ENCODE measurements at places on chromosomes 7 and 10.

GRCh38 chr7:70484255-70484654 is 647.7 kb upstream of the GALNT17 start:
- no peak for DNase-seq

GRCh38 chr10:127458829-127459228 is 90.3 kb upstream of the NPS start:
- DNase-seq = no peak

DNA sequence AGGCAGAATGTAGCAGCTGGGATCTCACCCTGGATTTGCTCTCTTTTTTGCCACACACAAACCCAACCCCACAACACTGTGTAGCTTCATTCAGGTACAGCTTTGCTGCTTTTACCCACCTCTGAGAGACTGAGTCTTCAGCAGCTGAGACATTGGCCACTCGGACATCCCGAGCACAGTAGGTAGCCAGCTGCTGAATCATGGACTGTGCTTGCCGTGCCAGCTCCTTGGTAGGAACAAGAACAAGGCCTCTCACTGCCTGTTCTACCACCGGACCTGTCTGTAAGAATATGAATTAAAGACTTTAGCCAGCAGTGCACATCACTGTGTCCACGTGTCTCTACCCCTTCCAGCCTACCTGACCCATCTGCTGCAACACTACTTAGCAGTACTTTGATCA is 937 bp downstream of the DDX56 start:
- no peak for DNase-seq

DNA sequence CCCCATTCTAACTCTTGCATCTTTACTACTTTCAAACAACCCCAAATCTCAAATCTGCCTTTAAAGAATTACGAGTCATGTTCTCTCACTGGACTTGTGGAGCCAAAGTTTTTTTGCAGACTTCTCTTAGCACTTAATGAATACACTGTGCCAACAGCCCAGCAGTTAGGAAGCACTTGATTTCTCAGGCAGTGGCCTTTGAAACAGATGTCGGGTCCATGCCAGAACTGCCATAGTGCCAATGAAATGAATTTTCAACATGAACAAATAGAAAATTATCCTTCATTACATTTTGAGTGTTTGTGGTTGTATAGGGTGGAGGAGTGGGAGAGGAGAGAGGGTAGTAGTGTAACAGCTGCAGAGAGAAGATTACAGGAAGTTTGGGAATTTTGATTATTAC is 5.9 kb downstream of the BORCS7 start:
- DNase-seq = no peak

- DNase-seq = no peak
Measured at GRCh38 chr7:116150588-116150987, 59.8 kb upstream of the TES start.

GRCh38 chr7:114973147-114973546 is 51.3 kb downstream of the MDFIC start:
- DNase-seq = no peak

- no peak for DNase-seq
Measured at GRCh38 chr10:57624066-57624465, 643.6 kb downstream of the IPMK start.

DNA sequence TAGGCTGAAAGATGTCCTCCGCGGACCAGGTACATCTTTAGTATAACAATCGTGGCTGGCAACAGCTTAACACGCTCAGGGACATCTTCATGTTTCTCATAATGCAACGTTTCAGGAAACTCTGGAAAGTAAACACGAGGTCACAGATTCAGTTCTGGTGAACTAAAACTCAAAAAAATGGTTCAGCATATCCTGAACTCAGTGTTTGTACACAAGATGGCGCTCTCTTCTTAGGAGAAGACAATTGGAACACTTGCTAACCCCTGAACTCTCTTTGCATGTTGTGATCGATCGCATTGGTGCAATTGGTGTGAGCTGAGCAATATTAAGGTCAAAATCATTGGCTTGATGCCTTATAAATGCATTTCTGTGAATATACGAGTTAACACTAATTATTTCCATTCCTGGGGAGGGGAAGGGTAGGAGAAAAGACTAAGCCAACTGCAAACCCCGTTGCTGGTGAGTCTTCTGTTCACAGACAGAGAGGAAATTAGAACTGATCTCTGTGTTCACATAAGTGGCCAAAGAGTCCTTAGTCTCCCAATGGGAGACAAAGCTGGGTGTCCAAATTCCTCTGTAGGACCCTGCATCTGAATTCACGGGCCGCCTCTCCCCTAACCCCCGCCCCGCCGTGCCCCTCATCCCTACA is 52.6 kb upstream of the FAM180A start:
- peak; percentile 78 for DNase-seq

- DNase-seq = no peak
Measured at GRCh38 chr10:63005246-63005645, 127.9 kb upstream of the NRBF2 start.

GRCh38 chr10:77411805-77412204 is 225.8 kb downstream of the KCNMA1 start:
- DNase-seq = no peak

GRCh38 chr10:18473424-18474117 is 177.8 kb downstream of the NSUN6 start:
- DNase-seq = no peak

GRCh38 chr10:93245779-93246178 is 172.1 kb downstream of the CYP26A1 start:
- DNase-seq = no peak

DNA sequence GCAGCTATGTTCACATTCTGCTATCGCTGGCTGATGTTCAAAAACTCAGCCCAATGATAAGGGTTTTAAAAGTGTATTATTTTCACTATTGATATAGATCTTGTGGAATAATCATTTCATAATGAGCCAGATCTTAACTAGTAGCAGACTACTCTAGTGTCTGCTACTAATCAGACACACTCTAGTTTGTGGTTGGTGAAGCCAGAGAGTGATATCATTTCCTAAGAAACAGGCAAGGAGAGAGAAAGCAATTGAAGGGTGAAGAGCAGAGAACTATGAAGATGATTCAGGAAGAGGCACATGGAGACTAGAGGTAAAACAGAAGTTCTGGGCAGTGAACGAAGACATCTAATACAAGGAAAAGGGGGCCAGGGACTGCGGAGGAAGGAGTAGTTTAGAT is 58.2 kb upstream of the BET1 start:
- DNase-seq = no peak

DNA sequence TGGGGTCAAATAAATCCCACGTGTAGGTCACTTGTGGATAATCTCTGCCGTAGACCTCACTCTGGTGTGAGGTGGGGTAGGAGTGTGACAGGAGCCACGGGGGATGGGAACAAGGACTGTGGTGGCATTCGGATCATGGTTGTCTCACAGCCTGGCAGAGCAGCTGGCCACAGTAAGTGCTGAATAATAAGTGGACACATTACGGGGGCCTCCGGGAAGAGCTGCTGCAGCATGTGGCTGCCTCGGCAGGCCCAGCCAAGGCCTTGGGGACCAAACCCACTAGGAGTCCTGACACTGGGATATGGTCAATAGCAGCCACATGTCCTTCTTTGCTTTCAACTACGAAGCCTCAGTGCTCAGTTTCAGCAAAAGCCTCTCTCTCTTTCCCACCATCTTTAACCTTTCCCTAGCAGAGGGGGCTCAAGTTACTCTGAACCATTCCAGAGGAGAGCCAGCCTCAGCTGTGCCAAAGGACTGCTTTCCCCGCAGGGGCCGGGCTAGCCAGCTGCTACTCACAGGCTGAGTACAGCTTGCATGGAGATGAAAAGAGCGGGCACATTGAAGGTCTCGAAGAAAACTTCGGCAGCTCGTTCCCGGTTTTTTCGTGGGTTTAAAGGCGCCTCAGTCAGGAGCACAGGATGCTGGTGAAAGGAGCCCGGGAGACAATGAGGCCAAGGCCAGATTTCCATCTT is 17.3 kb downstream of the ACTR1A start:
- DNase-seq = no peak

- no peak for DNase-seq
Measured at GRCh38 chr7:154862153-154862791, 140.7 kb downstream of the PAXIP1 start.

DNA sequence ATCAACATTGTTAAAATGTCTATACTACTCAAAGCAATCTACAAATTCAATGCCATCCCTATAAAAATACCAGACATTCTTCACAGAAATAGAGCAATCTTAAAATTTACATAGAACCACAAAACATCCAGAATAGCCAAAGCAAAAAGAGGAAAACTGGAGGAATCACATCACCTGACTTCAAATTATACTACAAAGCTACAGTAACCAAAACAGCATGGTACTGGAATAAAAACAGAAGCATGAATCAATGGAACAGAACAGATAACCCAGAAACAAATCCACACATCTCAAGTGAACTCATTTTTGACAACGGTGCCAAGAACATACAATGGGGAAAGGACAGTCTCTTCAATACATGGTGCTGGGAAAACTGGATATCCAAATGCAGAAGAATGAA is 87.3 kb upstream of the EGFR start:
- no peak for DNase-seq

DNA sequence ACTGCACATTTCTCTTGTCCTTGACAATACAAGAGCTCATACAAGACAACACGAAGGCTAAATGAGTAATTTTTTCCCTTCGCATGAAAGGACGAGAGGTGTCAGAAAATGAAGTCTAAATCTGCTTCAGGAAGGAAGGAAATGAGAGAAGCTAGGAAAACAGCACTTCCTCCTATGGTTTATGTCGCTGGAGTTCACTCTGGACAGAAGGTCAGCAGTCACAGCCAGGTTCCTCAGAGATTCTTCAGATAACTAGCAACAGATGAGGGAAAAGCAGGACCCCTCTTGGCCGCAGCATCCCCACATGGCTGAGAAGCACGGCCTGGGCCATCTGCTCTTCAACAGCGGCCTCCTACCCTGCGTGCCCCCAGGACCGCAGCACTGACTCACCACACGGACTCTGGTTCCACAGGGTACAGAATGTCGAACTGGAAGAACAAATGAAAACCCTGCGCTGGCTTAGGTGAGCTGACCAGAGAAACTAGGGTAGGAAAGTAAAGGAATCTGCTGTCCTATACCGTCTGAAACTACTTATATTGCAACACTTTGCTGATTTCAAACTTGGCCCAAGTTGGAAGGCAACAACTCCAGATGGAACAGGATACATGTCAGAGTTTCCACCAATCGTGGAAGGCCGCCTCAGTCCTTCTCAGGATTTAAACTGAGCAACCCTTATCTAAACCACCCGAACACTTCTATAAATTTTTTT is 26.3 kb downstream of the DNMBP start:
- no peak for DNase-seq

- DNase-seq = no peak
Measured at GRCh38 chr7:134724606-134725005, 54.8 kb upstream of the CALD1 start.

- peak; percentile 24 for DNase-seq
Measured at GRCh38 chr7:106812027-106812643, 52.9 kb upstream of the PIK3CG start.

DNA sequence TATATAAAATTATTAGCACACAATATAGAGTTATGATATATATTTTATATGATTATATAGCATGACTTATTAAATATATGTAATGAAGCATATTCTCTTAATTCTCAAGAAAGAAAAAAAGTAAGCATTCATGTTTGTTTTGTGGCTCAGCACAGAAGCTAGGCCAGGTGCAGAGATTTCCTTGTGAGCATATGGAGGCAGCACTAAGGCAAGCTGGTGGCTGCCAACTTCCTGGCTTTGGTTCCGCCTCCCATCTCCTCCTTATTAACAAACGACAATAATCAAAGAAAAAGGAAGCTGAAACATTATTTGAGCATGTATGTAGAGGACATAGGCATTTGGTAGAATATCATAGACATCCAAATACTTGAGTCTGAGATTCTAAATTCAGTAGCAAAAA is 130.3 kb downstream of the ST7 start:
- no peak for DNase-seq

DNA sequence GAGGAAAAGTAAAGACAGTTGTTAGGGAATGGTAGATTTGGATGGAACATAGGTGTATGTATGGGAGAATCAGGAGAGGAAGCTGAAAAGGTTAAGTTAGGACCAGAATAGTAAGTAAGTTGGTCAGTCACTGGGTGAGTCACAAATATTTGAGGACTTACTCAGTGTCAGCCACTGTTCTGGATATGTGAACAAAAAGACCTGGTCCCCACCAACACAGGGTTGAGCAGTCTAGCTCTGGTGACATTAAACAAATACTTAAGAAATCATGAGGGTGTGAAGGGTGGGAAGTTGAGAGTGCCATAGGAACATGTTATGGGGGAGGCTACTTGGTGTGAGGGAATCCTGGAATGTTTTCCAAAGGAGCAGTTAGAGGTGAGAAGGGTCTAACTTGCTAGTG is 246.9 kb downstream of the PTEN start:
- DNase-seq = no peak

GRCh38 chr7:1447551-1448244 is 11.6 kb downstream of the MICALL2 start:
- DNase-seq = no peak

DNA sequence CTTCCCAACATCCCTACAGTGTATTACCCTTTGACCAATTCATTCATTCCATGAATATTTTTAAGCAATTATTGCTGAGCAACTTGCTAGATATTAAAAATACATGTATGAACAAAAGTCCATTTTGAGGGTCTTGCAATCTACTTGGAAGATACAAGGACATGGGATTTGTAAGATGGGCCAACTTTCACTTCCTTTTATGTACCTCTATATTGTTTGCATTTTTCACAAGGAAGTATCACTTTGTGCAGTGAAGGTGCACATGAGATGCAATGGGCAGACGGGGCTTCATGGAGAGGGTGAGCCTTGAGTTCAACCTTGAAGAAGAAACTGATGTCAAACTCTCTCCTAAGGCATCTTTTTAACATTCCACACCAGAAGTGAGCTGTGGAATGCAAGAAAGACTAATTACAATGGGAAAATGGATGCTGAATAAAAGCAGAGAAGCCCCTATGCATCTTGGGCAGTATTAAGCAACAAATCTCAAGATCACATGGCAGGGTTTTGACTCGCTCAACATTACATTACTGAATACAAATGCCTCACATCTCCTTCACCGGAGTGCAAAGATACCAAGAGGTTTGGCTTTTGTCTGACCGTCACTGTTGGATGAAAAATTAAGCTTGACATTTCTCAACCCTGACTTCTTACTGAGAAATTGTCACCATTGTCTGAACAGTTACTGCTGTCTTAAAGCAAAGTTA is 341.5 kb downstream of the ELMO1 start:
- no peak for DNase-seq

DNA sequence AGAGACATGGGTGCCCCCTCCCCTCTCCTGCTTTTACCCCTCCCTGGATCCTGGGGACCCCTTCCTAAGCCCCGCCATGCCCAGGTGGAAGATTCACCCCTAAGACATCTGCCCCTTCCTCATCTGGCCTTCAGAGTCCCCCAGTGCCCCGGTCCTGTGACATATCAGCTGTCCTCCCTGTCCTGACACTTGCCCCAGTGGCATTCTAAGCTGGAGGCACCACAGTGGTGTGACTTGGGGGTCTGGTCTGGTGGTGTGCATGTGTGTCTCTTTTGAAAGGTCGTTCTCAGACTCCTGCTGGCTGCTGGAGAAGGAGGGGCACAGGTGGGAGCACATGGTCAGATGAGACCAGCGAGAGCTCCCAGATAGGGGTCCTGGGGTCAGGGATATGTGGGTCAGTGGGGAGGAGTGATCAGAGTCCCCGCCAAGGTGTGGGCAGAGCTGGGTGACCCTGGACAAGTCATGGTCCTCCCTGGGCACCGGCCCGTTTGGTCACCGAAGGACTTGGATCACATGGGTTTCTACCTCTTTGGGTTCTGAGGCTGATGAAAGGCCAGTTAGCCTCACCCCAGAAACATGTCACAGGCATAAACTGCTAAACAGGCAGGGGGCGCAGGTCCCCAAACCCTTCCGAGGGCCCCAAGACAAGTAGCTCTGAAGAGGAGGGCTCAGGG is 645 bp upstream of the TFR2 start:
- no peak for DNase-seq

GRCh38 chr10:12594448-12594944 is 245.1 kb downstream of the CAMK1D start:
- peak; percentile 34 for DNase-seq

- no peak for DNase-seq
Measured at GRCh38 chr7:159036916-159037605, 107.6 kb downstream of the VIPR2 start.
